A673 (cell line): ENCODE measurements at places on chromosomes 11 and 22. TPM values are rescaled to one million over a fixed set of nuclear protein-coding genes. Genes with fewer than 3 reads are reported as not detected.

GRCh38 chr22:19291580-19292457 is at the start of gene CLTCL1:
Gene CLTCL1, minus strand, starts transcription at chr22:19291719. Its CDS starts 78 bp downstream, at chr22:19291641.
- H3K27me3 ChIP-seq = no peaks in the 10 kb centered on the region
- peaks cover 8% of the 10 kb centered on the region for H3K4me1 ChIP-seq
- peak; percentile 80 for DNase-seq
- H3K27ac ChIP-seq = peak within 1 kb of the TSS; percentile 64
- no peaks in the 10 kb centered on the region for H3K36me3 ChIP-seq

DNA sequence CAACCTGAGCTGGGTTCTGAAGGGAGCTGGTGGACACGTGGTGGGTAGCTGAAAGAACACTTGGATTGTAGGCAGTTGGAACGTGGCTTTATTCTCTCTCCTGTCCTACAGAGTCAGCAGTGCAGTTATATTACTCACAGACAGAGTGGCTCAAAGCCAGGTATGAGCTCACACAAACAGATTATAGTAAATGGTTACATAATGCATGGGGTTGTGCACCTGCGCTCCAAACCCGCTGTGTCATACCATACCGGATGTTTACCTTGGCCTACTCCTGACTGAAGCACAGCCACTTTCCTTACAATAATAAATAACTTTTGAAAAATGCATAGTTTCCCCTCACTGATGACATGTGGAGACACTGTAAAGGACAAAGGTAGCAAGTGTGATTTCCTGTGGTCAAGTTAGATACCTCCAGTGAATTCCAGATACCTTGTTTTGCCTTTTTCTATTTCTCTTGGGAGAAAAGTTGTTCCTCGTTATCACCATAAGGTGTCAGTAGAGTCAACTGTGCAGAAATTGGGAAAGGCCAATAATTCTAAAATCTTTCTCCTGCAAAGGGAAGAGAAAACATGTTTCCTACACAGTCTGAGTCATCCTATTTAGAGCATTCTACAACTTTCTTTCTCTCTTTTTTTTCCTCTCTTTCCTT is 13.5 kb downstream of the MS4A6A start:
- H3K27ac ChIP-seq = no peak overlapping the region
- no peaks in the 10 kb centered on the region for H3K36me3 ChIP-seq
- DNase-seq = peak; percentile 33
- peaks cover 11% of the 10 kb centered on the region for H3K27me3 ChIP-seq

- no peaks in the 10 kb centered on the region for H3K36me3 ChIP-seq
- H3K27me3 ChIP-seq = no peaks in the 10 kb centered on the region
- no peak for DNase-seq
- no peak overlapping the region for H3K4me3 ChIP-seq
- H3K27ac ChIP-seq = no peak overlapping the region
Observed at GRCh38 chr22:49302150-49302460, 525.6 kb downstream of the BRD1 start.

- no peak overlapping the region for H3K4me3 ChIP-seq
- H3K27ac ChIP-seq = no peak overlapping the region
- no peaks in the 10 kb centered on the region for H3K27me3 ChIP-seq
- no peaks in the 10 kb centered on the region for H3K36me3 ChIP-seq
Observed at GRCh38 chr11:96074551-96075310, 150.8 kb upstream of the MTMR2 start.

DNA sequence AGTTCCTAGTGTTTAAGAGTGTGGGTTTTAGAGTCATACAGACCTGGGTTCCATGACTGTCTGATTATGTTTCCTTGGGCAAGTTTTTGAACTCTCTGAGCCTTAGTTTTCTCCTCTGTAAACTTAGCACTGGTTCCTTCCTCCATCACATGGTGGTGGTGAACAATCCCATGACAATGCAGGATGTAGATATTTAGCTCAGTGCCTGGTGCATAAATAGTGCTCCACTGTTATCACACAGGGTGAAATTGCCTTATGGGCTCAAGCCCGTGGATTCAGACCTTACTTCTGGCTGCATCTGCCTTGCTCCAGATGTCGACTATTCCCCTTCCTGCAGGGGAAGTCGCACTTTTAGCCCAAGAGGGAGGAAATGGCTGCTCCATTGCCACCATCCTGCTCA is 62.7 kb downstream of the LDLRAD3 start:
- H3K4me1 ChIP-seq = peaks cover 15% of the 10 kb centered on the region
- H3K36me3 ChIP-seq = no peaks in the 10 kb centered on the region
- no peaks in the 10 kb centered on the region for H3K27me3 ChIP-seq
- H3K27ac ChIP-seq = no peak overlapping the region
- H3K4me3 ChIP-seq = no peak overlapping the region

- H3K36me3 ChIP-seq = no peaks in the 10 kb centered on the region
- H3K4me1 ChIP-seq = peaks cover 35% of the 10 kb centered on the region
Observed at GRCh38 chr11:95338430-95338991, 107.5 kb upstream of the SESN3 start.

DNA sequence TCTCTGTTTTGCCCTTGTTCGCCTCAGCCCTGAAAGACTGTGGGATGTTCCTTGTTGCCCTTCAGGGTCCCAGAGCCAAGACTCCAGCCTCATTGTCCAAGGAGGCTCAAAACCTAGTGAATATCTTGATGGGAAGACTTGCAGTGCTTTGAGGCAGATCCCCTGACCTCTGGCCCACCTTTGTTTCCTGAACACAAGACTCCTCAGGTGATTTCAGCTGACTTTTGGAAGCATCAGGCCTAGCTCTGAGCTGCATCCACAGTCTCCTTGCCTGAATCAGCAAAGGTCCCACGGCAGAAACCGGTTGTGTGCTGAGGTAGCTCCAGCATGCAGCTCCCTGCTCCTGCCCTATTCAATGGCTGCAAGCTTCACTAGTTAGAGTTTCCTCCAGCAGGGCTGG is 159.3 kb upstream of the B3GAT1 start:
- H3K4me3 ChIP-seq = no peak overlapping the region
- H3K36me3 ChIP-seq = no peaks in the 10 kb centered on the region
- no peaks in the 10 kb centered on the region for H3K4me1 ChIP-seq
- no peak overlapping the region for H3K27ac ChIP-seq
- H3K27me3 ChIP-seq = no peaks in the 10 kb centered on the region

- no peaks in the 10 kb centered on the region for H3K4me1 ChIP-seq
- no peaks in the 10 kb centered on the region for H3K36me3 ChIP-seq
- DNase-seq = no peak
- H3K27me3 ChIP-seq = no peaks in the 10 kb centered on the region
- no peak overlapping the region for H3K27ac ChIP-seq
Observed at GRCh38 chr11:8757533-8757932, 74.9 kb downstream of the RPL27A start.

- H3K4me1 ChIP-seq = no peaks in the 10 kb centered on the region
- DNase-seq = no peak
- H3K36me3 ChIP-seq = no peaks in the 10 kb centered on the region
- no peak overlapping the region for H3K27ac ChIP-seq
- no peak overlapping the region for H3K4me3 ChIP-seq
Observed at GRCh38 chr11:72578566-72578965, 95.7 kb downstream of the PDE2A start.

GRCh38 chr11:7272373-7272772 is 20.7 kb downstream of the SYT9 start:
- H3K36me3 ChIP-seq = no peaks in the 10 kb centered on the region
- H3K4me3 ChIP-seq = no peak overlapping the region
- H3K4me1 ChIP-seq = no peaks in the 10 kb centered on the region
- DNase-seq = no peak
- no peaks in the 10 kb centered on the region for H3K27me3 ChIP-seq
- H3K27ac ChIP-seq = no peak overlapping the region

- peaks cover 13% of the 10 kb centered on the region for H3K27me3 ChIP-seq
- H3K27ac ChIP-seq = no peak overlapping the region
- no peak overlapping the region for H3K4me3 ChIP-seq
- H3K4me1 ChIP-seq = no peaks in the 10 kb centered on the region
Observed at GRCh38 chr11:125192183-125192582, 27.6 kb downstream of the PKNOX2 start.

- H3K27me3 ChIP-seq = no peaks in the 10 kb centered on the region
- no peaks in the 10 kb centered on the region for H3K36me3 ChIP-seq
- no peak overlapping the region for H3K4me3 ChIP-seq
- no peak for DNase-seq
- no peak overlapping the region for H3K27ac ChIP-seq
Observed at GRCh38 chr11:134714021-134714656, 302.1 kb upstream of the B3GAT1 start.

DNA sequence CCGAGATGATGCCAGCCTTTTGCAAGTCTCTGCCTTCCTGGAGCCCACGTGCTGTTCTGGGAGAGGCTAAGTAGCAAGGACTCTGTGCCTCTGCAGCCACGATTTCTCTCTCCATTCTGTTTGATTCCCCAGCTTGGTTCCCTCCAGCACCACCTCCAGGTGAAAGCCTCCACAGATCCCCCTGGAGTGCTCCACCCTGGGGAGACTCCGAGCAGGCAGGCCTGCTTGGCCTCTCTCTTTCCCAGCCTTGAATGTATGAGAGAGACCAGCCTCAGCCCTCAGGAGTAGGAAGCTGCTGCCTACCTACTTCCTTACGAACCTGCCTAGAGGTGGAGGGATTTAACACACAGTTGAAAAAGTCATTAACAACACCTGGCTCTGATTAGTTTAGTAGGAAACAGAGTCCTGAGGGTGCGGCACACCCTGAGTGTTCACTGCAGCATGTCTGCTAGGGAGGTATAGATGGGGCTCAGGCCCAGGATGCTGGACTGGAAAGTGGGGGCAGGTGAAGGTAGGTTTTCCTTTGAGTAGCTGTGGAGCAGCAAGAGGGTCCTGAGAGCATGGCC is 22.5 kb downstream of the TMPRSS5 start:
- H3K4me3 ChIP-seq = no peak overlapping the region
- H3K27ac ChIP-seq = no peak overlapping the region
- no peak for DNase-seq
- no peaks in the 10 kb centered on the region for H3K36me3 ChIP-seq
- H3K27me3 ChIP-seq = no peaks in the 10 kb centered on the region
- peaks cover 9% of the 10 kb centered on the region for H3K4me1 ChIP-seq

DNA sequence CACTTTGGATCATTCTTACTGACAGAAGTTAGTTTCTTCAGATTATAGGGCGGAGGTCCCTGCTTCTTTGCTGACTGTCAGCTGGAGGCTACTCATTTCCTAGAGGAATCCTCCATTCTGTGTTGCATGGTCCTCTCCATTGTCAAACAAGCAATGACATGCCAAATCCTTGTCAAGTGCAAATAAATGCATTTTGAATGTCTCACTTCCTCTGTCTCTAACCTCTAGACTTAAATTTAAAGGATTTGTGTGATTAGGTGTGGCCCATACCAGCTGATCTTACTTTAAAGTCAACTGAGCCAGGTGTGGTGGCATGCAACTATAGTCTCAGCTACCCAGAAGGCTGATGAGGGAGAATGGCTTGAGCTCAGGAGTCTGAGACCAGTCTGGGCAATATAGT is 458.4 kb upstream of the CCDC179 start:
- no peak overlapping the region for H3K4me3 ChIP-seq
- no peaks in the 10 kb centered on the region for H3K4me1 ChIP-seq
- H3K27ac ChIP-seq = no peak overlapping the region
- H3K27me3 ChIP-seq = no peaks in the 10 kb centered on the region

DNA sequence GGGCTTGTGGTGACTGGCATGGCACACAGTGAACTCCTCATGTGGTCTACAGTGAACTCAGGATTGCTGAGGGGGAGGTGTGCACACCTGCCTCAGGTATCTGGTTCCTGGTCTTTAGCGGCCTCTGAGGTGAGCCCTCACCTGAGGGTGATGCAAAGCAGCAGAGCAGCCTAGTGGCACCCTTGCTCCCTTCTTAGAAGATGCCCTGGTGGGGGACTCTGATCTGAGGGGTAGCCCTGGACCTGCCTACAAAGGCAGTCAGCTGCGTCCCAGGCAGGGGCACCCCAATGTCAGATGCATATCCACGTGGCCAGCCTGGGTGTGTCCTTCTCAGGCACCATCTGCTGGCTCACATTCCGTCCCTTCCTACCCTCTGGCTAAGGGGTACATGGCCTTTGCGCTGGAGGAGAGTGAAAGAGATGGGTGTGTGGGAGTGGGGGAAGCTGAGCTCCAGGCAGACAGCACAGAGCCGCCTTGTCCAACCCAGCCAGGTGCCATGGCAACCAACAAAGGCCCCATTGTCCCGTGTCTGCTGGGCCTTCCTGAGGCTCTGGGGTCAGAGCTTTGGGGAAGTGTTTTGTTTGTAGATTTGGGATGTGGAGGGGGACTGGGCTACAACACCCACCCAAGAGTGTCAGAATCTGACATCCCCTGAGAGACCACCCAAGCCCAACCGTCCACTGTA is 5.8 kb downstream of the PLEKHB1 start:
- DNase-seq = no peak
- no peak overlapping the region for H3K27ac ChIP-seq
- H3K4me3 ChIP-seq = no peak overlapping the region
- no peaks in the 10 kb centered on the region for H3K36me3 ChIP-seq
- no peaks in the 10 kb centered on the region for H3K27me3 ChIP-seq
- no peaks in the 10 kb centered on the region for H3K4me1 ChIP-seq

DNA sequence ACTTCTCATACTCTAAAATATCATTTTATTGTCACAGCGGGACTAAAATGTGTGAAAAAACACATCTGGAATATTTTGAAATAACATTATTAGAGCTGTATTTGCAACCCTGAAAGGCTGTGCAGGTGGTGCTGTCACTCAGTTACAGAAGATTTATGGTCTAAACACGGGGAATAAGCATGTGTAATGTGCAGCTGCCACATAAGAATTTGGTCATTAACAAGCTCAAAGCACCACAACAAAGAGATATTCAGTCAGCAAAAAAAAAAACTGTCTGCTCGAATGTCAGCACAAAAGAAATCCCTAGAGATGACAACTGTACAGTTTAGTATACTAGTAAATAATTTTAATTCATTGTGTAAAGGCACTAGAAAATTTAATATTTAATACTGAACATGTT is 31.3 kb downstream of the TMEM123 start:
- no peaks in the 10 kb centered on the region for H3K36me3 ChIP-seq
- H3K27me3 ChIP-seq = no peaks in the 10 kb centered on the region

DNA sequence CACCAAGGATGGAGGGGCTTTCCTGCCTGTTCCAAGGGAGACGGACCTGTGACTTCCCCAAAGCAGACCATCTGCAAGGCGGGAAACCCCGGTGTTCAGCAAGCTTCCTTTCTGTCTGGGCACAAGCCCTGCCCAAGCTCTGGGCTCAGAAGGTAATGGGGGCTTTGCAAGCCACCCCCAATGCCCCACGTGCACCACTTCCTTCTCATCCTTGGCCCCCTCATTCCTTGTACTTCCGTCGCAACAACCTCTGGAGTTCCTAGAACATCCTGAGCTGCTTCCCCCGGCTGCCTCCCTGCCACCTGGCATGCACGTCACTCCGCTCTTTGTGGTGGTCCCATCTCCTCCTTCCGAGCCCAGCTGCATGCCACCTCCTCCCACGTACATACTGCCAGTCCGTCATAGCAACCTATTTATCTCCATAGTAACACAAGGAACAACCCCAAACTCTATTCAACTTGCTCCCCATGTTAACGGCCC is 3.9 kb downstream of the MYEOV start:
- peaks cover 76% of the 10 kb centered on the region for H3K4me1 ChIP-seq
- DNase-seq = no peak
- H3K27me3 ChIP-seq = no peaks in the 10 kb centered on the region
- H3K4me3 ChIP-seq = peak overlapping the region; percentile 77

GRCh38 chr11:61848631-61849030 is 20.5 kb downstream of the FADS2 start:
- no peaks in the 10 kb centered on the region for H3K27me3 ChIP-seq
- H3K27ac ChIP-seq = no peak overlapping the region
- H3K36me3 ChIP-seq = peaks cover 97% of the 10 kb centered on the region
- DNase-seq = no peak

OR6M1 gene
- total RNA-seq = not detected in 2 replicates

OR8D4 gene
- not detected in 2 replicates for total RNA-seq

FAT3 gene
- total RNA-seq = 7.3 and 9.1 TPM in 2 replicates

DEFB131B gene
- not detected in 2 replicates for total RNA-seq

OR4A47 gene
- not detected in 2 replicates for total RNA-seq

PRODH gene
- 10.9 and 15.0 TPM in 2 replicates for total RNA-seq

GTSE1 gene
- 87.3 and 88.1 TPM in 2 replicates for total RNA-seq

RCOR2 gene
- 3.9 and 7.6 TPM in 2 replicates for total RNA-seq

TSSK2 gene
- total RNA-seq = not detected in 2 replicates
